Esophagus squamous epithelium (tissue), 5 donors: ENCODE measurements at places on chromosomes 11 and 22. TPM values are rescaled to one million over a fixed set of nuclear protein-coding genes. Genes with fewer than 3 reads are reported as not detected.

The SLC37A2 gene
- total RNA-seq = 31.5 TPM

The OR8G5 gene
- total RNA-seq = not detected

The OPCML gene
- not detected for total RNA-seq

The SLC17A6 gene
- not detected for total RNA-seq

The GVQW3 gene
- 0.95 TPM for total RNA-seq

The OR4C13 gene
- total RNA-seq = not detected

The NFAM1 gene
- total RNA-seq = 1.7 TPM

The LARGE1 gene
- total RNA-seq = 5.6 TPM

The ANO1 gene
- total RNA-seq = 16.4 TPM

The NAALADL1 gene
- total RNA-seq = 1.1 TPM

The ADAMTS8 gene
- total RNA-seq = 1.1 TPM

The TSPAN18 gene
- total RNA-seq = 4.4 TPM

The OR51E2 gene
- total RNA-seq = not detected

The SAA1 gene
- 2.3 TPM for total RNA-seq

The GDPD4 gene
- not detected for total RNA-seq

The PKP3 gene
- total RNA-seq = 327 TPM

The BAIAP2L2 gene
- 4.8 TPM for total RNA-seq

The FAM83F gene
- 32.4 TPM for total RNA-seq

The CFAP300 gene
- total RNA-seq = 0.80 TPM

The C22orf42 gene
- not detected for total RNA-seq

The ELFN2 gene
- total RNA-seq = not detected

The FAM111B gene
- 11.8 TPM for total RNA-seq

The ZNF215 gene
- total RNA-seq = 0.91 TPM

The AP2A2 gene
- total RNA-seq = 48.6 TPM

The BEST1 gene
- 2.7 TPM for total RNA-seq

The MPZL3 gene
- total RNA-seq = 41.7 TPM

The BRD1 gene
- 33.4 TPM for total RNA-seq

The LRRC32 gene
- total RNA-seq = 3.0 TPM

The TFIP11 gene
- total RNA-seq = 25.2 TPM

The FTH1 gene
- 1,904 TPM for total RNA-seq

The C11orf65 gene
- total RNA-seq = 2.7 TPM

The OR51B5 gene
- total RNA-seq = 0.57 TPM

The CCDC86 gene
- 28.1 TPM for total RNA-seq

The WBP2NL gene
- not detected for total RNA-seq

The PKNOX2 gene
- total RNA-seq = 1.1 TPM

The LAYN gene
- total RNA-seq = 13.0 TPM

The THY1 gene
- total RNA-seq = 2.3 TPM

The MB gene
- total RNA-seq = 5.4 TPM

The TTC12 gene
- 13.9 TPM for total RNA-seq

The OR5P2 gene
- total RNA-seq = not detected

The F2 gene
- not detected for total RNA-seq

The ADM2 gene
- under 0.01 TPM for total RNA-seq

The RFPL1 gene
- total RNA-seq = not detected

The CTTN gene
- total RNA-seq = 444 TPM

The GAL3ST1 gene
- total RNA-seq = 2.4 TPM

The GP1BB gene
- 4.8 TPM for total RNA-seq

The SLC1A2 gene
- total RNA-seq = not detected

The FAM181B gene
- total RNA-seq = 0.57 TPM

The REXO2 gene
- total RNA-seq = 123 TPM

The APOL3 gene
- total RNA-seq = 27.1 TPM

The HTR3A gene
- total RNA-seq = not detected

The FAM76B gene
- total RNA-seq = 14.8 TPM

The GRM5 gene
- not detected for total RNA-seq

The RIN1 gene
- total RNA-seq = 27.1 TPM

The HEPN1 gene
- not detected for total RNA-seq

The NAT10 gene
- total RNA-seq = 29.5 TPM

The TNRC6B gene
- total RNA-seq = 22.9 TPM

The TTC17 gene
- 106 TPM for total RNA-seq

The MMP12 gene
- total RNA-seq = not detected
